Right ventricle myocardium superior (tissue), 1 donor: ENCODE measurements at places on chromosomes 7 and 10. TPM values are rescaled to one million over a fixed set of nuclear protein-coding genes. Genes with fewer than 3 reads are reported as not detected.

TSPAN12 gene
- 56.9 TPM for total RNA-seq

BHLHA15 gene
- not detected for total RNA-seq

FKBP6 gene
- not detected for total RNA-seq

SDK1 gene
- 2.2 TPM for total RNA-seq

ARHGEF35 gene
- total RNA-seq = 0.67 TPM

ADARB2 gene
- not detected for total RNA-seq

PLXDC2 gene
- total RNA-seq = 12.2 TPM

CYP3A7 gene
- total RNA-seq = not detected

HABP2 gene
- total RNA-seq = 0.24 TPM

ASIC3 gene
- total RNA-seq = 6.5 TPM

LIPK gene
- not detected for total RNA-seq

FAM204A gene
- total RNA-seq = 58.8 TPM

CRTAC1 gene
- 1.0 TPM for total RNA-seq

CPA2 gene
- not detected for total RNA-seq

ACSM6 gene
- total RNA-seq = not detected

VPS26A gene
- total RNA-seq = 34.8 TPM

BAMBI gene
- 13.2 TPM for total RNA-seq

COX15 gene
- 32.4 TPM for total RNA-seq

OPALIN gene
- total RNA-seq = not detected

TEX36 gene
- total RNA-seq = not detected

ZNF804B gene
- not detected for total RNA-seq

LEP gene
- 0.86 TPM for total RNA-seq

MORN4 gene
- 8.1 TPM for total RNA-seq

PCDH15 gene
- 0.16 TPM for total RNA-seq

TEX47 gene
- not detected for total RNA-seq

SEMA3A gene
- 2.2 TPM for total RNA-seq

BTRC gene
- total RNA-seq = 33.4 TPM

FAM20C gene
- total RNA-seq = 23.4 TPM

SEC31B gene
- total RNA-seq = 7.9 TPM

ANKRD7 gene
- 0.81 TPM for total RNA-seq

OR6B1 gene
- not detected for total RNA-seq

NPSR1 gene
- not detected for total RNA-seq

MGAM2 gene
- total RNA-seq = 0.11 TPM
